ENCODE measurements at places on chromosomes 4 and X.

- DNase-seq, result no peak
Measured at GRCh38 chr4:94431388-94431787, 20.4 kb upstream of the PDLIM5 start.

- no peak for DNase-seq
Measured at GRCh38 chr4:104395168-104395614, 99.5 kb downstream of the CXXC4 start.

DNA sequence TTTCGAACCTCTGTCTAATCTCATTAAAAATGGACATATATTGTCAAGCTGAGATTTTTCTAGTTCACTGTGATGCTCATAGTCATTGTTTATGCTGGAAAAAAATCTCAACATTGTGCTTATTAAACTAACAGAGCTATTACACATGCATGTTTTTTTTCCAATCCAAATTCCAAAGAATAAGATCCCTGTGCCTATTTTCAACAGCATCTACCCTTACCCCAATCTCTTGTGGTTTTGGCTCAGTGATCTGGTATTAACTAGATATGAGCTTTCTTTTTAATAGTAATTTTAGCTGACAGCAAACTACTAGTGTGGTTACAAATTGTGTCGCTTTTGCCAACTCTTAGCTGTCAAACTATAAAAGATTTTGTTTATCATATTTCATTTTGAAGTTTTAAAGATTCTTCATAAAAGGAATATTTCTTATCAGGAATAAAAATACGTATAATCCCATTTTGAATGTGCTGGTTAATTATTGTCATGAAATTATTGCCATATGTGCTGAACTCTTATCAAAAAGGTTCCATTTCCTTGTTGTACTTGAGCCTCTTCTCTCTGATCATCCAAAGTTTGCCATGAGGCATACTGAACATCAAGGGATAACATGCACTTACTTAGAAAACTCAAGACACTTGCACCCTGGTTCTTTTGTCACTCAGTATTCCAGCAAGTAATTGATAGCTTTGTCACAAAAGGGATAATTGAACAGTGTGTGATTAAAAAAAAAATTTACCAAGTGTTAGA is 241.2 kb downstream of the ARHGAP24 start:
- no peak for DNase-seq

- no peak for DNase-seq
Measured at GRCh38 chr4:150244600-150244999, 166.4 kb downstream of the DCLK2 start.

GRCh38 chr4:78780093-78780492 is 3.9 kb downstream of the BMP2K start:
- DNase-seq, result no peak

DNA sequence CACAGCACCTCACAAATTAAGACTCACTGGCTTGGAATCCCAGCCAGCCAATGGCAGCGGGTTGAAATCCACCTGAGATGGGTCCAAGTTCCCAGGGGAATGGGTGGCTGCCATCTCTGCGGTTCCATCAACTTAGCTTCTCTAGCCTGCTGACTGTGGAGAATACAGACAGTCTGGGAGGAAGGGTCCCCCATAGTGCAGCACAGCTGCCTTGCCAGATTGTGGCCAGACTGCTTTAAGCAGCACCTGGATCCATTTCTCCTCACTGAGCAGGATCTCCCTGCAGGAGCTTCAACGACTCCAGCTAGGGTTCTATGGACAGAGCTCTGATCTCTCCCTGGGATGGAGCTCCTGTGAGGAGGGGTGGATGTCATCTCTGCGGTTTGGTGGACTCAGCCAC is 51.8 kb downstream of the DCK start:
- DNase-seq, result no peak

GRCh38 chr4:6769233-6769988 is 13.1 kb upstream of the KIAA0232 start:
- no peak for DNase-seq

DNA sequence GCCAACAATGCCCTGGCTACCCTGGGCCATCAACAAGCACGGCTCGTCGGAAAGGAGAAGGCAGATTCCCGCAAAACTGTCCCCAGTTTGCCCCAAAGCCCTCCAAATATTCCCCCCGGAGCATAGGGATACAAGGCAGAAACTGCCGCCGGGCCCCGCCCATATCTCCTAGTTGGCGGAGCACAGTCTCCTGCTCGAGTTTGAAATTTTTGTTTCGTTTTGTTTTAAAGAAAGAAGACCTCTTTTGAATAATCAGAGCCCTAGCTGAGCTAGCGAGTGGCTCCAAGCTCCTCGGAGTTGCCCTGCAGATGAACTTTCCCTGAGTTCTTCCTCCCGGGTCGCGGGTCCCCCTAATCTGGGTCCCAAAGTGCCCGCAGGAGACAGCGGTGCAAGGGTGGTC is 138.1 kb upstream of the ZIC3 start:
- no peak for DNase-seq

- no peak for DNase-seq
Measured at GRCh38 chr4:66991521-66991920, 553.8 kb downstream of the CENPC start.

GRCh38 chr4:2850966-2851798 is 7.5 kb downstream of the ADD1 start:
- DNase-seq, result no peak

DNA sequence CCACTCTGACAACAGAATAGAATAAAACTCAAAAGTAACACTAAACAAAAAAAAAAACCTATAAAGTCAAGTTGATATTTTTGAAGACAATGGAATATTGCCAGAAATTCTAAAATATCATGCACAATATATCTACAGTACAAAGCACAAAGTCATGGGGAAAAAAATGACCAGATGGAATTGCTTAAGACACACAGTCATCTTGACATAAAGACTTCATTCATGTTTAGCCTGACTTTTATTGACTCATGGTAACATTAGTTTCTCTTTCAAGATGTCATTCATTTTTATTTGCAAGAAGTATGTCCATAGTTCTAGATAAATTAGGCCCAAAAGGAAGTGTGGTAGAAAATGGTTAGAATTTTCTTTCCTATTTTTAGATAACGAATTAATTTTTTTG is 259.1 kb downstream of the CAMK2D start:
- DNase-seq, result no peak

DNA sequence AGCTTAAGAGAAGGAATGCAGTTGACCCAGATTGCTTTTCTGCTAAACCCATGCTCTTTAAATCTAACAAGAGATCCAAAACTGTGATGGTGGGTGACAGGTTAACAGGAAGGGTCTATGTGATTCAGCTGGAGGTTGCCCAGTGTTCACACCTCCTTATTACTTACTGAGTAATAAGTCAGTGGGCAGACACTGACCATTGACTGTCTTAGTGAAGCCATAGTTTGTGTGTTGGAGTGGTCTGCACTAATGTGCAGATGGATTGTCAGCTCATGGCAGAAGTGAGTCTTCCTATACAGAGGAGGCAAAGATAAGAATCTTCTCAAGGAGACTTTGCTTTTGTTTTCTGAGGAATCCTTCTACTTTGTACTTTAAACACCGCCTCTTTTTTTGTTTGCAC is 15.2 kb upstream of the RUFY3 start:
- no peak for DNase-seq

DNA sequence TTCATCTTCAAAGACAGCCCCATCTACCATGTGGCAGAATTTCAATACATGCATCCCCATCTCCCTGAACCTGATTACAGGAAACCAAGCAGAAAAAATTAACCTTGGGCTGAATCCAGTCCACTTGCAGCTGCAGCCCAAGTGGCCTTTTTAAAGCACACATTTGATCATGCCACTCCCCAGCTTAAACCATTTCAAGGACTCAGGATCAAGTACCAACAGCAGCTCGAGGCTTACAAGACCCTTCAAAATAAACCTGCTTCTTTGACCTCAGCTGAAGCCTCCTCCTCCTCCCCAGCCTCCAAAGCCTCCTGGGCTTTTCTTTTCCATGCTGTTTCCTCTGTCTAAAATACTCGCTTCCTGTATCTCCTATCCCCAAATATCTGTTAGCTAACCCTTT is 50.7 kb upstream of the KIT start:
- no peak for DNase-seq

GRCh38 chrX:47707031-47707780 is 48.2 kb upstream of the UXT start:
- DNase-seq, result no peak

DNA sequence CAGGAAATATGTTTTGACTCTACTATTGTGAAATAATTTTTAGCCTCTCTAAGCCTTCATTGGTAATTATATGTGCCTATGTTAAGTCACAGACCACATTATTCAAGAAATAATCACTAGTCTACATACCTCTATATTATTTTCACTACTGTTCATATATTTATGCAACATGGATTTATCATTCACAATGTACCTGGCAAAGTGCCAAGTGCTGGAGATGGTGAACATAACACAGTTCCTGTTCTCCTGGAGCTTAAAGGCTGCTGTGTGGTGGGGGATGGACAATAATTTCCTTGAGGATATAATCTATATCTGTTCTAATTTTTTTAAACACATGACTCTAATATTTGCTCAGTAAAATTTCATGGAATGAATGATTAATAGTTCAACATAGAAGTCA is 527.7 kb upstream of the CXorf51A start:
- no peak for DNase-seq

DNA sequence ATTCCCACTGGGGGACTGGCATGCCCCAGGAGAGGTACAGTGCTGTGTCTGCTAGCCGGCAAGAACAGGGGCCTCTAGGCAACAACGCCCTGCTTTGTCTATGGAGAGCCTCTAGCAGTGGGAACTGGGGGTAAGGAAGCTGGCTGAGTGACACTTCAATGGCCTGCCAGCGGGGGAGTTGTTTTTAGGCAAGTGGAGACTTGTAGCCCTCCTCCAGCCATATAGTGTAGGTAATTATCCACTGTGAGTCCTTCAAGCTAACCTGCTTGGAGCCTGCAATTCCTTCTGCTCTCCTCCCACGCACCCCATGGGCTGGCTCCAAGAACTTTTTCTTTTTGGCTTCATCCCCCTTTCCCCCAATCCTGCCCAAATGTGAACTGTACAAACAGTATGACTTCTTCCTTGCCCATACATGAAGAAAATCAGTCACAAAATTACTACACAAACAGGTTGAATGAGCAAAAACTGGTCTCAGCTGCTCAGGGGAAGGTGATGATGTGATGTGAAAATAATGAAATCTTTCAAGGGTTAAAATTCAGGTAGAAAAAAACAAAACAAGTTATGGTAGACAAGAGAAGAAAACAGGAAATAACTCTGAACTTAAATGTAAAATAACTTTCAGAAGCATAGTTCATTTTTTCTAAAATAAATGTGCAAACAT is 33.1 kb downstream of the LEF1 start:
- DNase-seq, result no peak

DNA sequence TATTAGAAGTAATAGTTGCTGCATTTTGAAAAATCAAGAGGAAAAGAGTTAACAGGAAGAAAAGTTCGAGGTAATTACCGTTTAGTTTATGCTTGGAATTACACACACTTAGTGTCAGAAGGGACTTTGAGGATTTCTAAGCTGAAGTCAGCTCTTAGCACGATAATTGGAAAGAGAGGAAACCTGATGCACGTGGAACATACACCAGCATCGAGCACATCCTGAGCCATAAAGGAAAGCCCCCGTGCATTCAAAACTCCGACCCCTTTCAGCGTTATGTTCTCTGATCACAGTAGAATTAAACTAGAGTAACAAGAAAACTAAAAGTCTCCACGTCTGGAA is 400 bp upstream of the PAQR3 start:
- no peak for DNase-seq

DNA sequence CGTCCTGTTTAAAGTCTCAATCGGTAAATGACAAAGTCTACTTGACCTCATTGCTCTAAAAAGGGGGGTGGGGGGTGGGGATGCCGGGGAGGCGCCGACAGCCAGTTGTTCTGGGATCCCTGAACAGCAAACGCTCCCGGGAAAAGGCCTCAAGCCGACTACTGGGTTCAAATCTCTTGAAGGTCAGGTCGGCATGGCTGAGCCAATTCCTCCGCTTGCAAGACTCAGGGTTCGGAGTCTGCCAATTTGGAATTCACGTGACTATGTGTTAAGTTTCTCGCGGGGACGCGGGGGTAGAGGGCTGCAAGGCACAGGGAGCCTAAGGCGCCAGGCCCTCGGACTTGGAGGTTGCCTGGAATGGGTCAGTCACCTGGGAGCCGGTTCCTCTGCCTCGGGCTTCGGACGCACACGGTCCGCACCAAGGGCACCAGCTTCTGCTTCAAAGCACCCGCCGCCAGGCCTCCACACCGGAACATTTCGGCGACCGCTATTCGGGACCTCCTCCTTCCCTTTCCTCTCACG is 399 bp downstream of the AIFM1 start:
- no peak for DNase-seq

DNA sequence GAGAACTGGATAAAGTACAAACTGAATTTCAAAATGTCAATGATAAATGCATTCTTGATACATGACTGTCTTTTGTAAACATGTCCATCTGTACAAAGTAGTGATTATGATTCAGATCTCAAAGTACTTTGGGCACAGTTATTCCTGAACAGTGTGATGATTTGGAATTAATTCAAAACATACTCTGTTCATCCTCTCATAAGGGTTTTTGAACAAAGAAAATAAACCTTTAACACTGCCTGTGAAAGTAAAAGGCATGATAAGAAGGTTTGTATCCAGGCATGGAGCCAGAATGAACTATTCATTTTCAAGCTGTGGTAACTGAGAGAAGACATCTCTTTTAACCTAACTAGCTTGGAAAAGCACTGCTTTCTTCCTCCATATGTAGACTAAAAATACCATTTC is 883 bp upstream of the KLHL4 start:
- no peak for DNase-seq

DNA sequence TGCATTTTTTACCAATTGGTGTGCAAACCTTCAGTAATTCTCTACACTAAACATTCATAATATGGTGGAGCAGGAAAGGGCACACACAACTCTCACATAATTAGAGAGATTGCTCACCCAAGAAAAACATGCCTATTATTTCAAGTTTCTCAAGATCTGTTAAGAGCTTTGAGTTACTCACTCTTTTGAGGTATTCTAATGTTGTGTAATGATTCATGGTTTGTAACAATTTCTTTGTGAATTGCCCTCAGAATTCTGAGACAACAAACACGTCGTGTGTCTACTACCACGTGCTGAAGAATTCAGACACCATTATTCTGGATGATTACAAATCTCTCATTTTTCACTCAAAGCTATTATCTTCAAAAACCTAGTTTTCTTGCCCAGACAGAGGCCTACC is 82.8 kb downstream of the PDGFC start:
- no peak for DNase-seq

GRCh38 chr4:39004758-39005157 is 27.5 kb downstream of the TMEM156 start:
- DNase-seq, result no peak

DNA sequence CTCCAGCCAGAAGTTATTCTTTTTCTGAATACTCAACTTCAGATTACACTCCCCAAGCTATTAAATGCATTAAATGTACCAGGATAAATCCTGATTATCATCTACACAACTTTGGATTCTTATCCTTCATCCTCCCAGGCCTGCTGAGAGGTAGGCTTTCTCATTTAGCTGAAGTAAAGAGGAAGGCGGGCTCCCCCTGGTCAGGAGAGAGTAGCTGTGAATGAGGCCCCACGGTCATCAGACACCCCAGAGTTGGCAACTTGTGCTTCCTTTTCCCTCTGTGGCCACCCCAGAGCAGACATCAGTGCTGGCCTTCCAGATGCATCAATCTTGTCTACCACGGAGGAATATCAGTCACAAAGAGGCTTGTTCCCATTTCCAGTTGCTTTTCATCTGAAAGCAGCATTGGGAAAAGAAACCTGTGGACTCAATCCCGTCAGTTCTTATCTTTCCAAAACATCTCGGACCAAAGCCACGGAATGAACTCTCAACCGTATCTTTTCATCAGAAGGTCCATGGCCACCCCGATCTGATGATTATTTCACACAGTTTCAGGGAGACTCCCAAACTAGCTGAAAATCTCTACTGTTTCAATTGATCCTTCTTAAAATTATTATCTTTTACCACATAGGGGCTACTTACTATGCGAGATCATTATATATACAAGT is 79.2 kb downstream of the FBXO8 start:
- no peak for DNase-seq
